ENCODE measurements at places on chromosomes 11 and 22.

DNA sequence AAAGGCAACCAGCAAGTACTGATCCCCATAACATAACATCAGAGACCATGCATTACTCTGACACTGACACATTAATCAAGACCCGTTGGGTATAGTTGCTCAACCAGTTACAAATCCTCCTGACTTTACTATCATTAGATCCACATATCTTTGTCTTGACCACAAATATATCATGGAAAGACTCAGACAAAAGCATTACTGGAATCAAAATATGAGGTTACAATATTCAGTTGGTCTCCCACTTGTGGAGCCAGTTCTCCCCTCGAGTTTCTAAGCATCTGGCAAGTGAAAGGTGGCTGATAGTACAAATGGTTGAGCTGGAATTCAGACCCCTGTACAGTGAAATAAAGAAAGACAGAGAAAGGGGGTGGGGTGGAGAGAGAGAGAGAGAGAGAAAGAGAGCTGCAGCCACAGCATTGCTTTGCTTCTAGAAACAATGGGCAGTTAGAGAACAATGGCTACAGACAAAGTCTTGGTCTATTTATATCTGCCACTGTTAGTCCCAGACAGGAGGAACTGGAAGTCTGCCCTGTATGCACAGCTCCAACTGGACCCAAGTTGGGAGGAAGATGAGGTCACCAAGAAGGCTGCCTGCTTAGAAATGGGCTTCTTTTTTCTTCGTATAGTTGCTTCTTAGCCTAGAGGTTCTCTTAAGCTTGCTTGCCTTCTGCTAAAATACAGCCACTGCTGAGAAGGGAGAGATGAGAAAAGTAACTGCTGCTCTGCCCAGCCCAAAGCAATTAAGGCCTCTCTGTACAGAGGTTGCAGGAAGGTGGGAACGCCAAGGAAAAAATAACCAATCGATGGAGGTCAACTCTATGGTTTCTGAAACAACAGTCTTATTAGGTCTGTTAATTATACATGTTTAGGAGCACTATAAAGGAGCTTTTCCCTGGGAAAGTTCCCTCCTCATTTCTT is 85.5 kb downstream of the ETS1 start:
- DNase-seq: no peak

DNA sequence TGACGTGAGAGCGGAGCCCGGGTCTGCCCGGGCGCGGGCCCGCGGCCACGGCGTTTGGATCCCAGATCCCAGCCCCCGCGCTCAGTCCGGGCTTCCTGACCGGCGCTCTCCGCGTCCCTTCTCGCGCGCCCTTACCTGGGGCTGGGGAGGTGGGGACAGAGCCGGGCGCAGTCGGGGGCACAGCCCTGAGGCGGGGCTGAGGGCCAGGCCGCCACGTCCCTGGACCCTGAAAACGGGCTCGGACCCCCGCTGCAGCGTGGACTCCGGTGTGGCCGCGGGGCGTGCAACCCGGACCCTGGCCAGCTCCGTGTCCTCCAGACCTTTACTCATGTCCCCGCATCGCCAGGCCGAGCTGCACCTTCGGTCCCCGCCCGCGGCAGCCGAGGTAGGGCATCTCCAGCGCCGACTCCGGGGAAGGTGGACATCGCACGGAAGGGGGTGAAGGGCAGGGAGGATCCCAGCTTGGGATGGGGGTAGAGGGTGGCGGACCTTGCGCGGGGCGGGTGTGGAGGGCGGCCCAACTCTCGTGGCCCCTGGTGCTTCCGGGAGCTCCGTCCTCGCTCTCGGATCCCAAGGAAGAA is 9.9 kb upstream of the AIFM3 start:
- no peak for DNase-seq

DNA sequence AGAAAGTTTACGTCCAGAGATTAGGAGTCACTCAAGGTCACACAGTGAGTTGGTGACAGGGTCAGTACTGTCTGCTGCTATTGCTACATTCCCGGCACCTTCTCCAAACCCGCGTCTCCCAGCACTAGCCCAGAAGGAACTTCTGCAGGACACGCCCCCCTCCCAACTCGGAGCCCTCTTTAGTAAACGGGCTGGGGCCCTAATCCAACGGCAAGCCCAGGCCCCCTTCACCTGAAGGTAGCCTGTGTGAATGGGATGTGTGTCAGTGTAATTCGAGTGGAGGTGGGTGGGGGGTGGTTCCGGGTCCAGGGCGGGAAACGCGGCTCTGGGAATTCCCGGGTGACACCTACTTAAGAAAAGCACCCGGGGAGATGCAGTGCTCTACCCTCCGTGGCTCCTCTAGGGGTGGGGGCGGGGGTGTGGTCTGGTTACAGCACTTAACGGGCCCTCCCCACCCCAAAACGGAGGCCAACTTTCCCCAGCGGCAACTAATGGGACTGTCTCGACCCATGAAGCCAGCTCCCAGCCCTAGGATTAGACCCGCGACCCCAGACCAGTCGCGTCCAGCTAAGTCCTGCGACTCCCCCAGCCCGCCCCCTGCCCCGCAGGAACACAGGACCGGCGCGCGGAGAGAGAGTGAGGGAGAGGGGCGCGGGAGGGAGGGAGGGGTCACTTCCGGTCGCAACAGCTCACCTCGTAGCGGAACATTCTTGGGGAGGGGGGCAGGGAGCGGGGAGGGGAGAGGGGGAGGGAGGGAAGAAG is 468 bp downstream of the PATL1 start:
- no peak for DNase-seq

- DNase-seq: no peak
These were observed 35.9 kb upstream of the NAV2 start for GRCh38 chr11:19676475-19677380.

DNA sequence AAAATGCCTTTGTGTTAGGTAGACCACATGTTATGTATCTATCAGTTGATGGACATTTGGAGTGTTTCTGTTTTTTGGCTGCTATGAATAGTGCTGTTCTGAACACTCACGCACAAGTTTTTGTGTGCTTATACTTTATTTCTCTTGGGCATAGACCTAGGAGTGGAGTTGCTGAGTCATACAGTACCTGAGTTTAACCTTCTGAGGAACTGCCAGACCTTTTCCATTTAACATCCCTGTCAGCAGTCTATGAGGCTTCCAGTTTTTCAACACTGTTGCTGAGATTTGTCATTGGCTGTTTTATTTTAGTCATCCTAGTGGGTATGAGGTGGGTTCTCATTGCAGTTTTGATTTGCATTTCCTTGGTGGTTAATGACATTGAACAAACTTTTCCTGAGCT is 4.4 kb downstream of the CTTN start:
- DNase-seq: no peak

DNA sequence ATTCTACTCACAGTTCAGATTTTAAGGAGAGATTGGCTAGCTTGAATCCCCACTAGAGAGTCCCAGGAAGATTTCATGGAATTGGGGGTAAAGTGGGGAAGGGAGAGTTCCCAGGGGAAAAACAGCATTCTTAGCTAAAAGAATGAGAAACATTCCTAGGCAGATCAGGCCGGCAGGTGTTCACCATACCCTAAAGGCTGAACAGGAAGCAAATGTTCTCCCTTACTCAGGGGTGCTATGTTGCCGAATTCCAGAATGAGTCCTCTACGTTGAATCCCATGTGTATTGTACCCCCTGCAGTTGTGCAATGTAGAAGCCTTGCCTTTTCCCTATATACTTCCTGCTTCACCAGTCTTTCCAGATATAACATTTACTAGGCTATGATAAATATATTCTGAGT is 135.2 kb upstream of the NCAM1 start:
- no peak for DNase-seq

DNA sequence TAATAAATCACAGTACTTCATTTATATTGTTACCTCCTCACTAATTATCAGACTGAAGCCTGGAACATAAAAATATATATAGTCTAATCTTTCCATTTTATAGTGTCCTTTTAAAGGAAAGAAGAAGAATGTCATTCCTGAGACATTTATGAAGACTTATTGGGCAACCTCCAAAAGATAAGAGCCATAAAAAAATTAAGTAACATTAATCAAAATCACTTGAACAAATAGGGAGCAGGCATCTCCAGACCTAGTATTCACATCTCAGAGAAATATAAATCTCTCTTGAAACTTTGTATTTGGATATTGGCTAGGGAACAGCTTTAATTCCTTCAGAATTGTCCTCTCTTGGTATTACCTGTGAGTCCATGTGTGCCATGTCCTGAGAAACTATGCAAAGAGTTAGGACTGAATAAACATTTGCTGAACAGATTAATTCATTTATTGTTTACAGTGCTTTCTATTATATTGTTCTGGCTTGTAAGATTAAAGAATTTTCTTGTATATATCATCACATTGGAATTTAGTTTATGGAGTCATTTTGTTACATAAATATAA is 530.5 kb upstream of the LRRC4C start:
- DNase-seq: no peak

- DNase-seq: no peak
These were observed 83.7 kb upstream of the SEPTIN5 start for GRCh38 chr22:19630614-19631013.

- peak; percentile 52 for DNase-seq
These were observed 45.9 kb upstream of the WEE1 start for GRCh38 chr11:9527481-9528135.

Data from retinal pigment epithelial cell (primary cell).